ENCODE measurements at places on chromosomes 6 and 20.

DNA sequence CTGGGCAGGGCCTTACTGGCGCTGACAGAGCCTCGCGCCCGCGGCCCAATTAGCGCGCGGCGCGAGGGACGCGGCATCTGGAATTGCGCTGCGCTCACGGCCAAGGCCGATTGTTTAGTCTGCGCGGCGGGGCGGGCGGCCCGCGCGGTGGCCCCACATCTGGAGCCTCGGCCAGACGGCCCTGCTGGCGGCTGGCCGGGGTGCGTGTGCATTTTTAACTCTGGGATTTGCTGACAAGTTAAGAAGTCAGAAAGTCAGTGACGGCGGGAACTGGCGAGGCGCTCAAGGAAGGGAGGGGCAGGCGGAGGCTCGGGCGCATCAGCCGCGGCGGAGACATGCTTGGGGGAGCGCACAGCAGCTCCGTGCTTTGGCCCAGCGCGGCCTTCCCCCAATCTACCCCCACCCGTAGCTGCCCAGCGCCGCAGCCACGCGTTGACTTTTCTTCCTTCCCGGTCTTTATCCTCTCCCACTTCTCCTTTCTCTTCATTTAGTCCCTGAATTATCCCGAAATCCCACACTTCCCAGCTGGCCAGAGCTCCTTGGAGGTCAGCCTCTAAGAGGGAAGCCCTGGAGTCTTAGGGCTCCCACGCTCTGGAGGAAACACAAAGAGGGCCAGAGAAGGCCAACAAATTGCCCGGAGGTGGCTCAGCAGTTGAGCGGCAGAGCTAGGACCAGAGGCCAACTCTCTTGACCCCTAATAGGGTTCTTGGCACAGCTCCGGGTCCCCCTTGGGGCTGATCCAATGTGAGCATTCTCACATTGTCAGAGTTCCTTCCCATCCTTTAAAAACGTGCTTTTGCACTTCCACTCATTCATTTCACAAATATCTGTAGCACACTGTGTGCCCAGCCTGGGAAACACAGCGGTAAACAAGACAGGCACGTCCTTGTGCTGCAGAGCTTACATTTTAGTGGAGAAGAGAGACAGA, 40.8 kb upstream of the FOXP4 start:
- peak; percentile 67 for ATAC-seq

DNA sequence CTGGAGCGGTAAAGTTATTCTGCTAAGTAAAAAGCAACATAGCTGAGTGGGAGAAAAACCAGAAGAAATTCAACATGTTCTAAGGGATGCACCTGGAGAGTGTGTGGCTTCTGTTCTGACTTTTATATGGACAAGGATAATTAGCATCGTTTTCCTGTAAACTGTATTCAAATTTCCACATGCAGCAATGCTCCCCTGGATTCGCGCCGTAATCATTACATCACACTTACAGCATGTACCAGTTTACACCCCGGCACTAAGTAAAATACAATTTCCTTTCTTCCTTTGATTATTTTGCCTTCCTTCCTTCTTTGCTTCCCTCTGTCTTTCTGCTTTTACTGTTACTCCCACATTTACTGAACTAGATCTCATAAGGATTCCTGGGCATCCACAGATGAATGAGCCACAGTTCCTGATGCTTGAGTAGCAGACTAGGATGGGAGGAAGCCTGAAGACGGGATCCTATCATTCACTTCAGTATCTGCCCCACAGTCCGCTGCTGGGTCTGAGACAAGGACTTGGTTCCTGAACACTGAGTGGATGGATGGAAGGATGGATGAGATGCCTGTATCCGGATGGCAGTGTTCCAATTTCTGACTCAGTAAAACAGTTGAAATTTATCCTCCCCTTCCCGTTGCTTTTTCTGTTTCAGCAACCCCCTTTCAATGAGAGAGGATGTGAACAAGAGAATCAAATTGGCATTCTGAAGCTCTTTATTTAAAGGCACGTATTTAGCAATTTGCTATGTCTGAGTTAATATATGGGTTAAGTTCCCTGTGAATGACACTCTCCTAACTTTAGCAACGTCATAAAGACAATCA, 174.6 kb downstream of the GJA10 start:
- ATAC-seq, result peak; percentile 71

GRCh38 chr6:53811082-53811481, 16.3 kb downstream of the LRRC1 start:
- no peak for ATAC-seq

DNA sequence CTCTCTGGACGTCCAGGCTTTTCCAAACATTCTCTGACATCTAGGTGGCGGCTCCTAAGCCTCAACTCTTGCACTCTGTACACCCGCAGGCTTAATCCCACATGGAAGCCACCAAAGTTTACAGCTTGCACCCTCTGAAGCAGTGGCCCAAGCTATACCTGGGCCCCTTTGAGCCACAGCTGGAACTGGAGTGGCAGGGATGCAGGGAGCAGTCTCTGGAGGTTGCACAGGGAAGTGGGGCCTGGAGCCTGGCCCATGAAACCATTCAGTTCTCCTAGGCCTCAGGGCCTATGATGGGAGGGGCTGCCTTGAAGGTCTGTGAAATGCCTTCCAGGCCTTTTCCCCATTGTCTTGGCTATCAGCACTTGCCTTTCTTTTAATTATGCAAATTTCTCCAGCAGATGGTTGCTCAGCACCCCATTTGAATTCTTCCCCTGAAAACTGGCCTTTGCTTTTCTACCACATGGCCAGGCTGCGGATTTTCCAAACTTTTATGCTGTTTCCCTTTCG, 64.9 kb downstream of the IRF4 start:
- ATAC-seq, result no peak

GRCh38 chr6:3956054-3956453, 106.9 kb downstream of the FAM50B start:
- no peak for ATAC-seq

- ATAC-seq, result peak; percentile 84
These were observed 131.8 kb downstream of the TIAM2 start for GRCh38 chr6:155126727-155127439.

All from SK-N-SH treated with all-trans-retinoic acid at 6 μM for 48 hours (cell line).